ENCODE measurements at places on chromosomes 6 and 20.

GRCh38 chr6:33316603-33317418 is 733 bp downstream of the ZBTB22 start:
- DNase-seq, result no peak

DNA sequence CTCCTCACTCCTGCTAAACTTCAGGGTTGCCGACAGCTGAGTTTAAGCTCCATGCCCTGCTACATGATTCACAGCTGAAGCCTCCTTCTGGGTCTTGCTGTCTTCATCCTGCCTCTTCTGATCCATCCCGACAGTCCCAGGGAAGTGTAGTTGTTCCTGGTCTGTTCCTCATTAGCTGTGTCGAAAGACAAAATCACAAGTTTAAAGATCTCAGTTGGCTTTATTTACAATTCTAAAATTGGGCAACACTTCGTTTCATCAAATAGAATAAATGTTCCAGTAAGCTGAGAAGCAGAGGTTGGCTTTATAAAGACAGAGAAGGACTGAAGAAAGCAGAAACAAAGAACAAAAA is 4.1 kb upstream of the SLC2A10 start:
- DNase-seq, result no peak

GRCh38 chr6:118921084-118921483 is 13.9 kb downstream of the MCM9 start:
- DNase-seq, result no peak

GRCh38 chr6:167349631-167350274 is 24.9 kb downstream of the TTLL2 start:
- peak; percentile 52 for DNase-seq

DNA sequence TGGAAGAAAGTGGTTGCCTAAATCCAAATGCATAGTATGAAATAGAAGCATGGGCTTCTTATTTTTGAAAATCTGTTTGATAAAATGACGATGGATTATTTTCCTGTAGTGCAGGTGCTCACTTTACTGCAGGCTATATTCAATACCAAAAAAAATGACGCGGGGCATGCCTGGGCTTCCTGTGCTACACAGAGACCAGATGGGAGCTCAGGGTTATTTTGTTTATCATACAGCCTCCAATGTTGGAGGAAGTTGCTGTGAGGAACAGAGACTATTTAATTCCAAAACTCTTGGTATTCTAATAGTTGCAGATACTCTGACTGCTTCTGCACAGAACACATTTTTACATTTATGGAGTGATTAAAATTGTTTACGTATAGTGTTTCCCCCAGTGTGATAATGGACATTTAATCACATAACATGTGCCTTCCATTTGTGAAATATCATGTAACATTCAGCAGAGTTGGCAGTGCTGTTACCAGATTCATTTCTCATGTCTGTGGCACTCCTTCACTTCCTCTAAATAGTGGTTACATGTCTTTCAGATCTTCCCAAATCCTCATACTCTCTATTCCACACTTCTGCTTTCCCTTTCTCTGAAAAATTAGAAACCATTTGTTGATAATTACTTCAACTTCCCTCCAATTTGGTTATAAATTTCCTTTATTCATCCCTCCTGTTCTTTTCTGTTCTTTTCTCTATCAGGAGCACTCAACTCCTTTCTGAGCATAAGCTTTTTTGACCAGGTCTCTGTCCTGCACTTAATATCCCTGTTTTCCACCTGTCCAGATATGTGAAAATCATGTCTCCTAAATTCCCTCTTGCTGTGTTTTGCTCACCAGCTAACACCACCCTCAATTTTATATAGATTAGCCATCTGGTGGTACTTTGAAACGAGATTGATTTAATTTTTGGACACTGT is 121.6 kb downstream of the ADGRB3 start:
- DNase-seq, result no peak

DNA sequence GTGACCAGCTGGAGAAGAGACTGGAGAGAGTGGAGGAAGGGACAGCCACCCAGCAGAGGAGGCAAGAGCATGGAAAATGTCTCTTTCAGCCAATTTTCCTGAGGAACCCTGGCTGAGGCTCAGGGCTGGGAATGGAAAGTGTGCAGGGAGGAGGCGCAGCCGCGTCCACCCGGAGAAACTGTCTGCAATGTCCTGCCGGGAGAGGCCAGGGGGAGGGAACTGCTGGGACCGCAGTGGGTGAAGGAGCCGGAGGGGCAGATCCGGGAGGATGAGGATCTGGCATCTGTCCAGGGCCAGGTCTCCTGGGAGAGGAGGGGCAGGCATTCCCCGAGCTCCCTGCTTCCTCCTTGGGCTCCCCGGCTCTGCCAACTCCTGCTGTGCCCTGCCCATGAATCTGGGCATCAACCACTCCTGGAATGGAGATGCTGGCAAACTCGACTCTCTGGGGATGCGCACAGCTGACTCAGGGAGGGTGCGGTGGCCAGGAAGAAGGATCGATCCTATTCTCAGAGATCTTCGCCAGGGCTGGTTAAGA is 17.4 kb upstream of the HM13 start:
- no peak for DNase-seq

GRCh38 chr6:140071601-140072062 is 697.2 kb upstream of the CITED2 start:
- DNase-seq, result no peak

DNA sequence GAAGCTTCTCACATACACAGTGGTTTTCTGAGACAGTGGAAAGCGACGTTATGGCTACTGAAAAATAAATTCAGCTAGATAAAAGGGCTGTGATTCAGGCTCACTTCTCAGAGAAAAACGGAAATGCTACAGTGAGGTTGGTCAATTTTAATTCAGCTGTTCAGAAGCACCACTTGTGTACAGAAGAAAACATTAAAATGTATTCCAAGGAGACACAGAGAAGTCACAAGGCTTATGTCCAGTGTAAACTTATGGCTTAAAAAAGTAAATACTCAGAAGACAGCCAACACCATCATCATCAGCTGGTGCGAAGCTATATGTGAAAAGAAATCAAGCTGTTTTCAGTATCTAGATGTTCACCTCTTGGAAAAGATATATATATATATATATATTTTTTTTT is 68.6 kb downstream of the ABHD12 start:
- no peak for DNase-seq
